ELR (cell line): ENCODE measurements at places on chromosomes 2 and 18.

DNA sequence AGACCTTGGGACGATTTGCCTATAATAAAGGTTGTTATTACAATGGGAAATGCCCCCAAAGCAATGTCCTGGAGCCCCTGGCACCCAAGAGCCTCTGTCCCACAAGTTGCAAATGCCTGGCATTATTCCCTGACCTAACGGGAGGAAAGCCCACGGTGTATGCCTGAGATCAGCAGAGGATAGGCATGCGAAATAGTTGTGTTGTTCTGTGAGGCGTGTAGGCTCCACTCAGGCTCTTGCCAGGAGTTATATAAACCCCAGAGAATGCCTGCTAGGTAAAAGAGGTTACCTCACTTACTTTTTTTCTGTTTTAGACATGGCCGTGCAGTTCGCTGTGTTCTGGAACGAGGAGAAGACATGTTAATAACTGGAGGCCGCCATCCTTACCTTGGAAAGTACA, 52.1 kb downstream of the AOX1 start:
- DNase-seq, result no peak

DNA sequence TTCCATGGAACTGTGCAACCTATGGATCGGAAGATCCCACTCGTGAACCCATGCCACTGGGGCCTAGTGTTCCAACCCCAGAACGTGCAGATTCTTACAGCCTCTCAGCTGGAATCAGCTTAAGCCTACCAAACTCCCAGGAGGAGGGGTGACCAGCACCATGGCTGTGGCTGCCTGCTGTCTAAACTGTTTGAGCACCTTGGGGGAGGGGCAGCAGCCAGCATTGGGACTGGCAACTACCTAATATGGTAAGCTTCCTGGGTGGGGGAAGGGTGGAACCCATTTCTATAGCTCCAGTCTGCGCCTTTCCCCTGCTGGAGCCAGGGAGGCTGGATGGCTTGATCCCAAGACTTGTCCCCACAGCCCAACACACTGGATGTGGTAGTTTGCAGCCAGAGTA, 10.7 kb upstream of the POLE4 start:
- DNase-seq, result no peak

DNA sequence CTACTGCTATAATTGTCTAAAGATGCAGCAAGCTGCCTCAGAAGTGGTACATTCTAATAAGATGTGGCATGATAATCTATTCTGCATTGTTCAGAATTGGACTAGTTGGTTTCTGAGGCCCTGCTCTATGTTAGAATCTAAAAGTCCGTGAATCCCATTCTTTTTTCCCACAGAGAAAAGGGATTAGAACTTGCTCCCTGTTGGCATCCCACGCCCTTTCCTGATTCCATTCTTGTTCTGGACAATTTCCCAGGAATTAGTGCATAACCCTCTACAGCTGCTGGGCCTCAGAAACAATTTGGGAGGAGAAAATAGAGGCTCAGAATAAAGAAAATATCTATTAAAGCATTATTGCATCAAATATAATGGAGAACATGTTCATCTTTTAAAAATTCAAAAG, 282.7 kb downstream of the NRXN1 start:
- DNase-seq, result no peak

DNA sequence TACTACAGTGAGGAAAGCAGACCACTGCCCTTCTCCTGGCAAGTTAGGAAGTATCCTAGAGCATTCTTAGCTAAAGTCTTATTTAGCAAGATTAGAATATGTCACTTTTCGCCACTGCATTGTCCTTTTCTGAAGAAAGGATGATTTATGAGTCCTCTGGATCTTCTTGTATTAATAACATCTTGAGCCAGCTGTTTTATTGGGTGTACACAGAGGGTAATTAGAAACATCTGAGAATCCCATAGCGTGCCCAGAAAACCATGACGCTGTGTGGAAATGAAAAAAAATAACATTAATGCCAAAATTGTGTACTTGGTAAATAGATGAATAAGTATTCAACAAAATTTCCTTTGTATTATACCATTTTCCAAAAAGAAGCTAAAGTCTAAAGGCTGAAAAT, 198.7 kb downstream of the LTBP1 start:
- no peak for DNase-seq

- no peak for DNase-seq
Measured at GRCh38 chr2:103898561-103898960, 955.4 kb upstream of the POU3F3 start.
